Ureter (tissue), 1 donor: ENCODE measurements at places on chromosomes 11 and 22.
A peak's percentile ranks its signal among the peaks of the same experiment; 100 is the strongest.

GRCh38 chr11:10388101-10388500 lies 67.0 kb upstream of the AMPD3 start:
- DNase-seq = no peak

GRCh38 chr11:124115782-124116616 lies 749 bp downstream of the VWA5A start:
- DNase-seq = peak; percentile 48

DNA sequence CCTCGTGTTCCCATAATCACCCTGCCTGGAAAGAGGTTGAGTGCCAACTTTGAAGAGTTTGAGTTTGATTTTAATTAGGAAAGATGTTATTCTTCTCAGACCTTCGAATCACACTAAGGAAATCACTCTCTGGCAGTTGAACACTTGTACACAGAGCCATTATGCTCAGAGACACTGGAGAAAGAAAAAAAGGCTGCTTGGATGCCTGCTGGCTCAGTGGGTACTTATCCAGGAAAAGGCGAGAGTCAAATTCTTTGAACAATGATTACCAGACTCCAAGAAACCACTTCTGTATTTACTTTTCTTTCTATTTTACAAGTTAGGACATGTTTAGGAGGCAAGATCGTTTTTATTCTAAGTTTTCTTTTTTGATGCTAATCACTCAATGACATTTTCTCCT lies 438.5 kb upstream of the FAT3 start:
- DNase-seq = no peak

- DNase-seq = no peak
These were observed 3.2 kb upstream of the GAB2 start for GRCh38 chr11:78420796-78421209.

DNA sequence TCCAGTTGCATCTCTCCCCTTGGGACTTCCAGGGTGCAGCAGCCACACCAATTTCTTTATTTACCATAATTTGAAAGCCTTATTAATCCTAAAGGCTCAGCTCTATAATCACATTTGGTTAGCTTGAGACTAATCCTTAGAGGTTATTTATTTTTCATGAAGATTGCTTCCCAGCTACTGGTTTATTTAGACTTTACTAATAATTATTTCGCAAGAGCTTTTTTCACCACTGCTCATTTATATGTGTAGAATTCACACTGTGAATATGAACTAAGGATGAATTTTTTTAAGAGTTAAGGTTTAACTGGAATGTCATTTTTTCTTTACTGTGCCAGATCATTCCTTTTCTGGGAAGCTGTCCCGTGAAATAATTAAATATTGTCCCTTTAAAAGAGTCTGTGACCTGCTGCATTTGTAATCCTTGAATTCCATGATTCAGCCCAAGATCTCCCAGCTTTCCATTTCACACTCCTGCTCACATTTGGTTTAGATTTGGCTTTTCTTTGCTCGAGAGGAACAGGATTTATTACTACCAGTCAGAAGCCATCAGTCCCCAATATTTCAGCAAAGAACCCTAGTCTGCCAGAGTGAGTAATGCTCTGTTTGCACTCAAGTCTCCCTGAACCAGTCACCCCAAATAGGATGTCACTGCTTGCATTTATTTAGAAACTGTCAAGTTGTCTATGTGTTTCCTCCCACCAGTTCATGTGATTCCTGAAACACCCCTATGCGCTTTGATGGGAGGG lies 4.4 kb upstream of the CD44 start:
- DNase-seq = no peak

GRCh38 chr11:64366751-64367150 lies 7.8 kb downstream of the RPS6KA4 start:
- no peak for DNase-seq
